ENCODE measurements at places on chromosomes 5 and 9. TPM values are rescaled to one million over a fixed set of nuclear protein-coding genes. Genes with fewer than 3 reads are reported as not detected.

DNA sequence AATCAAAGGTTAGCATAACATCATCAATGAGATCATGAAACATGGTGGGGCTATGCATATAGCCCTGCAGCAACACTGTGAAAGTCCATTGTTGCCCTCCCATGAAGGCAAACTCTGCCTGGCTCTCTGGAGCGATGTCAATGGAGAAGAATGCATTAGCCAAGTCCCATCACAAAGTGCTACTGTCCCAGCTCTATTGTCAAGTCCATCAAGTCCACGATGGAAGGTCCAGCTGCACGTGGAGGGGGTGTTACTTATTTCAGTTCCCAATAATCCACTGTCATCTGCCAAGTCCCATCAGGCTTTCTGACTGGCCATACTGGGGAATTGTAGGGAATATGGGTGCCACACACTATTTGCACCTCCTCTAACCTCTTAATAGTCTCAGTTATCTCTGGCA lies 10.8 kb downstream of the DMAC1 start:
- no peak for DNase-seq

- DNase-seq = no peak
These were observed 51.9 kb downstream of the KLF4 start for GRCh38 chr9:107437716-107438115.

DNA sequence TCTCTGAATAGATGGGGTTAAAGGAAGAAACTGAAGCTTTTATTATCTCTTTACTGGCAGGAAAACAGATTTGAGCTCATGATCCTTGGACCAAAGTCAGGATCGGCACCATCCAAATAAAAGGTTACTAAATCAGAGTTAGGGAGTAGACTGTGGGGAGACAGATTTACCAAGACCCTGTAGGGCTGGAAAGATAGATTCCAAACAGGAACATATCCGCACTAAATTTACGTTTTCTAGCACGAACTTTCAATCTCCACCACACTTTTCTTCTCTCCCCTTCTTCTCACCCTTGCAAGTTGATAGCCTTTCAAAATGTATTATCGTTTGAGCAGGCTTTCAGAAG lies 120.0 kb upstream of the HMHB1 start:
- DNase-seq = no peak

DNA sequence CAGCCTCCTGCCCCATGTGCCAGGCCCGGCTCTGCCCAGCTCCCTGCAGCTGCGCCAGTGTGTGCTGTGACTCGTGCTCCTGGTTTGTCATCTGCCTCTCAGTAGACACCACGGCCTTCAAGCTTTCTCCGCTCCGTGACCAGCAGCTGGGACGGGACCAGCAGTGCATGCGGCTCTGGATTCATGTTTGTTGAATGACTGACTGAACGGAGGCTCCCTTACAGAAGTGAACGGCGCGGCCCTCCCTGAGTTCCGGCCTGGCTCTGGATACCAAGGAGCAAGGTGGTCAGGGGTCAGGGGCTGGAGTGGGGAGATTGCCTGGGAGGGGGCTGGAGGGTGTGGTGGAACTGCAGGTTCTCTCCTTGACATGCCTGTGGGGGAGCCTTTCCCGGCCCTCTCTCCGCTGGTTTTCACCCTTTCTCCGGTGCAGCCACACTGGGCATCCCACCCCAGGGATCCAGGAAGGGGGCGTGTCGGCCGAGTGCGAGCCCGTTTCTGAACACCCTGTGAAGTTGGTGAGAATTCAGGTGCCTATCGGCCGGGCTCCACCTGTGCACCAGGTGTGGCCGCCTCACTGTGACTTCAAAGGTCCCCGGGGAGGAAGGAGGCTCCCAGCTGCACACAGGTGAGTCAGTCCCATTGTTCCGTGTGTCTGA lies 11.1 kb upstream of the CEP72 start:
- no peak for DNase-seq

The PDCD1LG2 gene
- total RNA-seq = 1.5 TPM

The STX17 gene
- 40.2 TPM for total RNA-seq
